ENCODE measurements at places on chromosomes 11 and 22.

GRCh38 chr11:10373340-10373739 lies 68.5 kb downstream of the ADM start:
- no peak for DNase-seq

- no peak for DNase-seq
Observed at GRCh38 chr11:72010529-72011233, 12.0 kb downstream of the IL18BP start.

DNA sequence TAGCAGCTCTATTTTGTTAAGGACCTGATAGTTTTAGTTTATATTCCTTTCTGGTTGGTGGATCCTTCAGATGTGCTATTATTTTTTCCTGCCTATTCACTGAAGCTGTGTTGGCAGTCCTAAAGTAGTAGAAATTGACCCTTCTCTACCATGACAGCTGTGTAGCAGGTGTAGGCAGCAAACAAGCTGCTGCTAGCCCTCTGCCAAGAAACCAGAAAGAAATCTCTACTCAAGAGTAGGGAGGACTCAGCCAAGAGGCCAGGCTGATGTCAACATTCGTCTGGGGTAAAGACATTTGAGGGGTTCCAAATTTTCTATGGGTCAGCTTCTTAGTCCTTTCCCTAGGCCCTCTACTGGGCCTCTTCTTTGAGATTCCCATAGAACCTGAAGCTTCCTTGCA lies 51.2 kb downstream of the CSTF3 start:
- DNase-seq, result no peak

DNA sequence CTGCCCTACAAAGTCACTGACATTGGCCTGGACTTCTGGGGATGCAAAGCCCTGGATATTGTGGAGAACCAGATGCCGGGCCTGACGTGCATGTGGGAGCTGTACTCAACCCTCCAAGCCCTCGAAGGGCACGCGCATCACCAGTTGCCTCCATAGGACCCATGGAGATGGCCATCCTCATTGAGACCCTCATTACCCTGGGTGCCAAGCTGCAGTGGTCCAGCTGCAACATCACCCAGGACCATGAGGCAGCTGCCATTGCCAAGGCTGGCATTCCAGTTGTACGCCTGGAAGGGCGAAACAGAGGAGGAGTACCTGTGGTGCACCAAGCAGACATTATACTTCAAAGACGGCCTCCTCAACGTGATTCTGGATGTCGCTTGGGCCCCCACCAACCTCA lies 1.9 kb downstream of the CCDC83 start:
- no peak for DNase-seq

DNA sequence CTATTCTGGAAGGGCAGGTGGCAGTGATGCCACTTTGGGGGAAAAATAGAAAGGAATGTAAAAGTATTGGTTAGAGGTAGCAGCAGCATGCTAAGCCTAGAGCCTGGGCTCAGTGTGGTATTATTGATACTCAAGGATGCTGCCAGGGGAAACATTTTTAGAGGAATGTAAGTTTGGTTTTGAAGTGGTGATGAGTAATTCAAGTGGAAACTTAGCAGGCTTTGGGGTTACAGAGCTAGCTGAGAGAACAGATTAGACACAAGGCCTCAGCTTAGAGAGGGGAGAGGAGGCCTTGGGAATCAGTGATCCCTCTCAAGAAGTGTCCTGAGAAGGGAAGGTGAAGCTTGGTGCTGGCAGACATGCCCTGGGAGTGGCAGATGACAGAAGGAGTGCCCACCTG lies 32.9 kb upstream of the DDI1 start:
- DNase-seq, result no peak

DNA sequence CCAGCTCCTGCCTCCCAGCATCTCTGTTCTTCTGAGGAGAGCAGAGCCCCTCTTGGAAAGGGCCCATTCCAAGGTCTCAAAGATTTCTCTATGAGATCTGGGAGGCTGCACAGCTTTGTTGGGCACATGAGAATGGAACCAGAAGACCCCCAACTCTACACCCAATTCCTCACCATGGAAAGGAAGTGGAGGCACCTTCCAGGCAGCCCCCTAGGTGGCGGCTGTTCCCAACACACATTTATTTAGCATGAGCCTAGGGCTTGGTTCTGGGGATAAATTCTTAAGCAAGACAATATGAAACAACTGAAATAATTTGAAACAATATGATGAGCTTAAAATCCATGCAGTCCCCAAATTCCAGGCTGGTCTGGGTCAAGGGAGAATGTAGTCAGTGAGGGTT lies 100.4 kb downstream of the TIMP3 start:
- DNase-seq, result no peak

- no peak for DNase-seq
Observed at GRCh38 chr22:17336061-17336460, 33.2 kb upstream of the CECR2 start.

DNA sequence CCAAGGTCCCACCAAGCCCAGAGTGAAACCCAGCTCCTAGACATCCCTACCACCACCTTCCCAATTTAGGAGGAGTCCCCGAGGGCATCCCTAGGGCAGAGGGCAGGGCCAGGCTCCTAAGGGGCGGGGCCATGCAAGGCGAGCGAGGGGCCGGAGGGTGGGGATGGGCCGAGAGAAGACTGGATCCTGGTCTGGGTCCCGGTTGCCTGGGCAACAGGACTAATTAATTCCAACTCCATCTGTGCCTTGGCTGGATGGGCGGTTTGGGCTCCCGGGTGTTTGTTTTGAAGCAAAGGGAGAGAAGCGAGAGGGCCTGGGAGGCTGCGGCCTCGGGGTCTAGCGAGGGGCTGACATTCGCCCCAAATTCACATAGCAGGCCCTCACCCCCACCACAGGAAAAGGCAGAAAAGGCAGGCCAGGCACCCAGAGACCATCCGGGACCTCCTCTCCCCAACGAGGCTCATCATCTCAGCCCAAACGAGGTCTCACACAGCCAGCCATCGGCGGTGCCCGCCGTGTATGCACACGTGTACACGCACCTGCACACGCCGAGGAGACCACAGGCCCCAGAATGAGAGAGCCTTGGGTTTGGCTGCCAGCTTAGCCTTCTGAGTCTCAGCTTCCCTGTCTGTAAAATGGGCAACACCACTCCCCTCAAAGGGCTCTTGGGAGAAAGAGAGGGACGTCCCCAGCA lies 23.9 kb downstream of the ELFN2 start:
- no peak for DNase-seq

DNA sequence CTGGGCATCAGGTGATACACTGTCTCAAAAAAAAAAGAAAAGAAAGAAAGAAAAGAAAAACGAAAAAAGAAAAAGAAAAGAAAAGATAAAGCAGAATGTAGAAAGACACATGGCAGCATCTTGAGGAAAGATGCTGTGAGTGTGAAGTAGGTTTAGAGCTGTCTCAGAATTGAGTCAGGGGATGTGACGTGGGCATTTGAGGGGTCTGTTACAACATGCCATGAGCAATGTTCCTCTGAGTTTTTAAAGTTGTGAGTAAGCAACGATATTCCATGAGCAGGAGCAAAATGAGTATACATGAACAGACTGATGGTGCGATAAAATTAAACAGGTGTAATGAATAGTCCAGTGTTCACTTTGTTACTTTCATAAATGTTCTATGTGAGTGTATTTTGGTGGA lies 11.3 kb upstream of the QSER1 start:
- no peak for DNase-seq

- DNase-seq, result no peak
Observed at GRCh38 chr11:104736502-104736901, 161.8 kb downstream of the CASP12 start.

DNA sequence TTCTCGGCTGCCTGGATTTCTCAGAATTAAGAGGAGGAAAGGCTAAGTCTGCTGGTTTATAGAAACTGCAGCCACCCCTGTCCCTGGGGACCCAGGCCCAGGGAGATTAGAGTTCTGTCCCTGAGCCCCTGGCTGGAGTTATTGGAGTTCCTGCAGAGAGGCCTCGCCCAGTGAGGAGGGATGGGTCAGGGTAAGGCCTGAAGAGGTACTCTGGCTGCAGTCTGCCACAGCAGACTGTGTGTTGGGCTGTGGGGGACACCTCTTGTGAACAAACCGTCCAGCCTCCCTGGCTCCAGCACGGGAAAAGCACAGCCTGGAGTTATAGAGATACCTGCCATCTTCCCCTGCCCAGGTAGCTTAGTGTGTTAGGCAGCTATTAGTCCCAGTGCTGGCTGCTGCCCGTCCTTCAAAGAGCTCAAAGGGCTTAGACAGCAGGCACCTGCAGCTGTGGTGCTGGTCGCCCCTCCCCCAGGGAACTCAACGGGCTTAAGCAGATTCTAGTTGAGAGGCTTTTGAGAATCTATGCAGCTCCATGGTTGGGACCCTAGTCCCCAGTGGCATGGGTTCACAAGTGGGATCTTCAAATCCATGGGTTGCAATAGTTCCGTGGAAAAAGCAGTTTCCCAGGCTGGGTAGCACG lies 36.6 kb upstream of the MUC15 start:
- no peak for DNase-seq

DNA sequence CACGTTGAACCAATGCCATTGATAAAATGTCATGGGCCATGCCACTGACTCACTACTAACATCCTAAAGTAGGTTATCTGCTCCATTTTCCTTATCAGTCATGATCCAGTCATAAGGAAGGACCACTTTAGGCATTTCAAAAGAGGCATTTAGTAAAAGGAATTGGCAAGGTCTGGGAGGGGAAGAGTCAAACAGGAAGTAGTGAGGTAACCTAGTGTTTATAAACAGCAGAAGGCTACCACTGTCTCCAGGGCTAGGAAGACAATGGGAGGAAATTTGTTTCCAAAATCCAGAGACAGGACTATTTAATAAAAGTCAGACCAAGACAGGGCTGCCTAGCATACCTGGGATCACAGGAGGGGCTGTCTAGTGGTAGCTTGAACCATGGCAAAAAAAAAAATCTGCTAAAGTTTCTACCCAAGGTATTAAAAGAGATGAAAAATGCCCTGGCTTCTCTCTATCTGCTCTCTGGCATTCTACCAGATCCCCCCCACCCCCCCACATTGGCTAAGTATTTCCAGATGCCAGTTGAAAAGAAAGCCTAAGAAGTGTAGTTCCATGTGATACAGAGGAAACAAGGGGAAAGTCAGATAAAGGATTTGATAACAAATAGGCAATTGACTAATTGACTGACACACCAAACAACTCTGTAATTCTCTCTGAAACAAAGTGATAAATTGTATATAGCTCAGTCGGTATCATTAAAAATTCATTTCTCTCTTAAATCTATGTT lies 50.4 kb upstream of the C11orf87 start:
- DNase-seq, result no peak

DNA sequence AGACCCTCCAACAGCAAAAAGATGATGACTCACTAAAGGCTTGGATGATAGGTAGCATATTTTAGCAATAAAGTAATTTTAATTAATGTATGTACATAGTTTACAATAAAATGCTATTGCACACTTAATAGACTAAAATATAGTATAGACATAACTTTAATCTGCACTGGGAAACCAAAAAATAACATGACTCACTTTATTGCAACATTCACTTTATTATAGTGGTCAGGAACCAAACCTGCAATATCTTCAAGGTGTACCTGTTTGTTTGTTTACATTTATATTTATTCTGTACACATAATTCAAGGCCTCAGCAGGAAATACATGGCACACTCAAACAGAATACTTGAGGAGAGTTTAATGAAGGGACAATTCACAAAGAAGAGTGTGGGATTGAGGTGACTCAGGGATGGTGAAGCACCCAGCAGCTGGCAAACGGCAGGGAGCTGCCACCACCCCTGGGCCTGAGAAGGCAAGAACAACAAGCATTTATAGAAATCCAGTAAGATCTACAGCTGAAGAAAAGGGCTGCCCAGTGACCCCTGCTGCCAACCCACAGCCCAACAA lies 51.5 kb upstream of the POU2AF2 start:
- no peak for DNase-seq

- no peak for DNase-seq
Observed at GRCh38 chr11:73412308-73412707, 36.1 kb downstream of the RELT start.

DNA sequence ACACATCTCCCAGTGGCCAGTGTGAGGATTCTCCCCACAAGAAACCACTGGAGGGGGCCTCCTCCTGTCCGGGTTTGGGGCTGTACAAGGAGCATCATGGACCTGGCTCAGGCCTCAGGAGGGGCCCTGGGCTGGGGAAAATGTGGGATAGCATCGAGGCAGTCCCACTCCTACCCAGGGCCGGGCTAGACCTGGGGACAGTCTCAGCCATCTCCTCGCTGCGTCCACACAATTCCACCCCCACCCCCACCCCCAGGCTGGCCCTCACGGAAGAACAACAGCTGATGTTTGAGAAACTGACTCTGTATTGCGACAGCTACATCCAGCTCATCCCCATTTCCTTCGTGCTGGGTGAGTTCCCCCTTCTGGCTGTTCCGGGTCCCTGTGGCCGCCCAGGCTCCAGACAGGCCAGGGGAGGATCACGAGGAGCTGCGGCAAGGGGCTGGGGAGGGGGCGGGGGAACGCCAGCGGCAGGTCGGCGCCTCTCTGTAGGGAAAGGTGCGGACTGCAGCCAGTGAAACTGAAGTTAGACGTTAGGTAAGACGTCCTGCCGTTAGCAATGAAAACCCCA lies 4.8 kb downstream of the BEST1 start:
- DNase-seq, result peak; percentile 80

- no peak for DNase-seq
Observed at GRCh38 chr22:32800158-32800882, 1.2 kb upstream of the TIMP3 start.

DNA sequence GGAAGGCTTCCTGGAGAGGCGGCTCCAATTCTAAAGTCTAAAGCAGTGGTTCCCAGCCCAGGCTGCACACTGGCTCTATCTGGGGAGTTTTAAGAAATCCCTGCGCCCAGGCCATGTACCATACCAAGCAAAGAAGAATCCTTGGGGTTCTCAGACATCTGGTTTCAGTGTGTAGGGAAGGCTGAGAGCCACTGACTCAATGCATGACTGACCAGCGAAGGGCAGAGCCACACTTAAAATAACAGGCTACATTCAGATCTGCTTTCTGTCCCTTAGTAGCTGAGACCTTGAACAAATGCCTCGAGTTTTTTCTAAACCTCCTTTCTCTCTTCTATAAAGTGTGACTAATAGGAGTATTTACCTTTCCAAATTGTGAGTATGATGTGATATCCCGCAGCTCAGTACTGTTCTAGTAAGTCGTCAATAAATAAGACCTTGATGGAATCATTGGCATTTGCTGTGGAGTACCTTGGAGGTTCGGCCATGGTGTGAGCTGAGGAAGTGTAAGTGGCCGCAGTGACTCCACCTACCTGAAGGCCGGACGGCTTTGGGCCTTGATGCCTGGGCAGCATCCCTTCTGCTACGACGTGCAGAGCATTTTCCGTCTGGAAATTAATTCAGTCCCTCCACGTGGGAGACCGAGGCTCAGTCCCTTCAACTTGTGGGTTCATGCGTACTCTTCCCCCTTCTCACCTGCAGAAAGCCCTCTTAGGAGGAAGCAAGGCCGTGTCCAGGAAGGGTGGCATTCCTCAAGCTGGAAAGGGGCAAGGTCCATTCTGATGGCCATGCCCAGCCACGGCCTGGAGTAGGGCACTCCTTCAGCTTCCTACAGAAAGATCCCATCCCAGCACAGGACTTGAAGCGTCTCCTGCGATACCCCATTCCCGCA lies 25.1 kb downstream of the GLB1L2 start:
- no peak for DNase-seq

All from H9 (cell line).